ENCODE measurements at places on chromosomes 11 and 22.

GRCh38 chr11:113314389-113315301 is at the start of gene TTC12:
Gene TTC12 (plus strand): TSS chr11:113314583. CDS start chr11:113316258, 1,675 bp downstream.
- DNase-seq, result peak; percentile 91

- DNase-seq, result no peak
Observed at GRCh38 chr22:40727964-40728615, 48.8 kb downstream of the MCHR1 start.

DNA sequence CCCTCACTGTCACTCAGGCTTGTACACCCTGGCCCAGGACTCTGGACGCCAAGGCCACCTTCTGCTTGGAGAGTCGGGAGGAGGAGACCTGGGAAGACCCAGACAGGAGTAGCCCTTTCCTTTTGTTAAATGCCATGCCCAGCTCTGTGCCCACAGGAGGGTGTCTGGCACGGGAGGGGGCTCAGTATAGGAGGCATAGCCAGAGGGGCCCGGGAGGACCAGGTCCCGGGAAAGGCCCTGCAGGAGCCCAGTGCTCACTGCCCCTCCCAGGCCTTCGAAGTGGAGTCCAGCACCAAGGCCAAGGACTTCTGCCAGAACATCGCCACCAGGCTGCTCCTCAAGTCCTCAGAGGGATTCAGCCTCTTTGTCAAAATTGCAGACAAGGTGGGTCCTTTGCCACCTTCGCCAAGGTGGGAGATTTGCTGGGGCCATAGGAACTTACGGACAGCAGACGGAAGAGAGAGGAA is 79.0 kb downstream of the MYO7A start:
- no peak for DNase-seq

GRCh38 chr11:13907678-13908077 is 54.8 kb upstream of the SPON1 start:
- DNase-seq, result no peak

DNA sequence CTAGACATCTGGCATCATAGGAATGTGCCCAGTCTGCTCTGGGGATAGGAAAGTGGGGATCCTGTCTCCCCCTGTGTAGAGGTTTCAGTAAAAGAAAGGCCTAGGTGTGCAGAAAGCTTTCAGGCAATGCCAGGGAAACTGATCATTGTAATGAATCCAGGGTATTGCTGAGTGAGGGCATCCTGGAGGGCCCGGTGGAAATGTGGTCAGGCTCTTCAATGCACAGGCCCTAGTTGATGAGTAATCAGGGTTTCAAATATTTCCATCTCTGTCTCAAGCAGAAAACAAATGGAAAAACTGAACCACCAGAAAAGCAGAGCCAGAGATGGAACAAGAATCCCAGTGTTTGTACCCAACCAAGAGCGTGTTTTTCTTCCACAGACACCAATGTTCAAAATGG is 2.0 kb downstream of the CD3E start:
- DNase-seq, result no peak

DNA sequence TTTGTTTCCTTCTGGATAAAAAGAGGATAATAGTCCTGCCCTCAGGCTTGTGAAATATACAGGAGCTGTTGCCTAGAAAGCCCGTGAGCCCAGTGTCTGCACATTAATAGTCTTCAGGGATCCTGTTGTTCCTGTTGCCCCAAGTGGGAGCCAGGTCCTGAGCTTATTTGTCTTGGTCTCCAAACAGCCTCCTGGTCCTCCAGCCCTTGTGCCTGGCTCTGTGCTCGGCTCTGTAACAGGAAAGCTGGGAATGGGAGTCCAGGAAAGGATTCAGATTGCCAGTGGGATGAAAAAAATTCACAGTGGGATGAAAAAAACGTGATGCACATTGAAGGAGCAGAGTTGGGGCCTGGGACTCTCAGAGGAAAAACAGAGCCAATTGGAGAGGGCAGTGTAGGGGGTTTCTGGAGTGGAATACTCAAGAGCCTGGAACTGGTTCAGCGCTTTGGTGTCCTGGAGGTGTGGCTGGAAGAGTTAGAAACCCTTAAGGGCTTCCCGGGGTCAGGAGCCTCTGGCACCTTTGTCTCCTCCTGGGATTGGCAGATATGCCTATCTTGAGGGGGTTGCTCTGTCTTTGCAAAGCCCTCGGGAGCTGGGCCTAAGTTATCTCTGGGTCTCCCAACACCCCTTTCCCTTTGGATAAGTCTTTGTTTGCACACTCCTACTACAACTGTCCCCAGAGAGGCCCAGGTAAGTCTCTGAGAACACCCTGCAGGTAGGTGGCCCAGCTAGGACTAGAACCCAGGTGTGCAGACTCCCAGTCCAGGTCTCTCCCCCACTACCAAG is 2.3 kb upstream of the INPPL1 start:
- DNase-seq, result no peak

- no peak for DNase-seq
Observed at GRCh38 chr11:132853886-132854285, 678.4 kb downstream of the OPCML start.

DNA sequence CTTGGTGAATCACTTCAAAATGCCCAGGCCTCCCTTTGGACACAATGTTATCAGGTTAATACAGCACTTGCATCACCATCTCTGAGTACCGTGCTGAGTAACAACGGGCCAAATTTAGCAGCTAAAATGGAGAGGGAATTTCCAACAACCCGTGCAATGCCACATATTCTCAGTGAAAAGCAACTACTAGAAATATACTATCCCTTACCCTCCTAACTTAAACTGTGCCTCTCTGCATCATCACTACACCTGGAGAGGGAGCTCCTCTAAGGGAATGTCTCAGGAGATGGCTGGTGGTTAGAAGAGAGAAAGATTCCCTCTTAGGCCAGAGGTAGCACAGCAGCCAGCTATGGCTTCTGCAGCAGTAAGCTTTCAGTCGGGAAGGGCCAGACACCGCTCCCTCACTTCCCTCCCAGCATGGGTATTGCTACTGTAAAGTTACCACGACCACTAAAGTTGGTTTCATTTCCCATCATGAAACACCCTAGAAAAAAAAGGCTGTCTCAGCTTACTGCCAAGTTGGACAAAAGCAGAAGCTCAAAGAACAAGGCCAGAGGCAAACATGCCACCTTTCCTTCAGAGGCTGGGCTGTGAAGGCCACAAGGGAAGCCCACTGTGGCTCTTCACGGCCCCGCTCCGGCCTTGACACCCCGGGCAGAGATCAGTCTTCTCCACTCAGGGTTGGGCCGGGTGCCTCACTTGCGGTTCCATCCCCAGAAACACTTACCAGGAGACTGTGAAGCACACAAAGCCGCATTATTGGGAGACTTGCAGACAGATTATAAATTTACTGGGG is 3.9 kb downstream of the MAML2 start:
- peak; percentile 49 for DNase-seq

DNA sequence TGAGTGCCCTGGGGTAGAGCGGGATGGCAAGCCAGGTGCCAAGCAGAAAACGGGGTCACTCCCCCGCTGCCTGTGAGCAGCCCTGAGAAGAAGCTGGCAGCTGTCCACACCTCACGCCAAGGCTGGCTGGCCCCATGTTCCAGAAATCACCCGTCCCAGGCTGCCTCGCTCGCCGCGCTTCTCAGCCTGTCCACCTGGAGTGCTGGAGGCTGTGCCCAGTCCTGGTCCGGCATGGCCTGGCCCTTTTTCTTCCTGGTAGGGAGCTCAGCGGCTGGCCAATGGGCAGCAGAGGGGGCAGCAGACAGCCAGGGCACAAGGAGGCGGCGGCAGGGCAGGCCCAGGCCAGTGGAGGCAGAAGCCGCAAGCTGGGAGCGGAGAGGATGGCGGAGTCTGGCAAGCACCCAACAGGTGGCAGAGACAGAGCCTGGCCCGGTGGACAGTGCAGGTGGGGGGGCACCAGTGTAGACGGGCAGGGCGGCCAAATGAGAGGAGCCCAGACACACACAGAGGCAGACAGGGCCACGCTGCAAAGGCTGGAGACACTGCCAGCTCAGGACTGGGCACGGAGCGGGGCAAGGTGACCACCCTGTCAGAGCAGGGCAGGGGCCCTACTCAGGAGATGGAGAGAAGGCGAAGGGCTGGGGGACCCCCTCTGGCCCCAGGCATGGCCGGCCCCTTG is 37.2 kb upstream of the TH start:
- DNase-seq, result no peak

- no peak for DNase-seq
Observed at GRCh38 chr11:6681949-6682348, 1.2 kb downstream of the MRPL17 start.

- no peak for DNase-seq
Observed at GRCh38 chr11:87849216-87849615, 326.0 kb downstream of the RAB38 start.

- no peak for DNase-seq
Observed at GRCh38 chr22:29473001-29473400, 7.0 kb upstream of the NEFH start.

DNA sequence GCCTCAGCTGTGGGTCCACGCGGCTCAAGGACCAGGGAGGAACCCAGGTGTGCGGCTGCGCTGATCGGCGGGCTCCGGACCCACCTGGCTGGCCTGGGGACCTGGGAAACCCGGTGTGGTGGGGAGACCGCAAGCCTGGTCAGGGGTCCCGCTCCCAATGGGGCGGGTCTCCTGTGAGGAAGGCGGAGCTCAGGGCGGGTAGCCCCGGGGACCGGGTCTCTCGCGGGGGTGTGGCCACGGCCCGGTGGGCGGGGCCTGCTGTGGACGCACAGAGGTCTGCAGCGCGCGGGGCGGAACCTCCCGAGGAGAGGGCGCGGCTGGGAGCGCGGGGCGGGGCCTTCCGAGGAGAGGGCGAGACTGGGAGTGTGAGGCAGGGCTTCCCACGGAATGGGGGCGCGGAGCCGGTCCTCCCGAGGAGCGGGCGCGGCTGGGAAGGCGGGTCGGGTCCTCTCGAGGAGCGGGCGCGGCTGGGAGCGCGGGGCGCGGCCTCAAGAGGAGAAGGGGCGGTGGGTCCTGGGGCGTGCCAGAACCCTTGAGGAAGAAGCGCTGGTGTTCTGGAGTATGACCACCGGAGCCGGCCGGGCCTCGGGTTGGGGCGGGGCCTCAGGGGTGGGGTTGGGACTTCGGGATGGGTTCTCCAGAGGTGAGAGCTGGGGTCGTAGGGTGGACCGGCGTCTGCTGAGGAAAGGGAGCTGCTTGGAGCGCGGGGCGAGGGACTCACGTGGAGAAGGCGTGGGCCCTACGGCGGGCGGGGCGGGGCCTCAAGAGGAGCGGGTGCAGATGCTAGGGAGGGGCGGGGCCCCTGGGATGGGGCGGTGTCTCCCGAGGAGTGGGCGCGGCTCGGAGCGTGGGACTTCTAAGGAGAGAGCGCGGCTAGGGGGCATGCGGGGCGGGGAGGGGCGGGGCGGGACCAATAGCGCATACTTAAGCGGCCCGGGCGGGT is 20.8 kb downstream of the DGCR6L start:
- DNase-seq, result peak; percentile 86

DNA sequence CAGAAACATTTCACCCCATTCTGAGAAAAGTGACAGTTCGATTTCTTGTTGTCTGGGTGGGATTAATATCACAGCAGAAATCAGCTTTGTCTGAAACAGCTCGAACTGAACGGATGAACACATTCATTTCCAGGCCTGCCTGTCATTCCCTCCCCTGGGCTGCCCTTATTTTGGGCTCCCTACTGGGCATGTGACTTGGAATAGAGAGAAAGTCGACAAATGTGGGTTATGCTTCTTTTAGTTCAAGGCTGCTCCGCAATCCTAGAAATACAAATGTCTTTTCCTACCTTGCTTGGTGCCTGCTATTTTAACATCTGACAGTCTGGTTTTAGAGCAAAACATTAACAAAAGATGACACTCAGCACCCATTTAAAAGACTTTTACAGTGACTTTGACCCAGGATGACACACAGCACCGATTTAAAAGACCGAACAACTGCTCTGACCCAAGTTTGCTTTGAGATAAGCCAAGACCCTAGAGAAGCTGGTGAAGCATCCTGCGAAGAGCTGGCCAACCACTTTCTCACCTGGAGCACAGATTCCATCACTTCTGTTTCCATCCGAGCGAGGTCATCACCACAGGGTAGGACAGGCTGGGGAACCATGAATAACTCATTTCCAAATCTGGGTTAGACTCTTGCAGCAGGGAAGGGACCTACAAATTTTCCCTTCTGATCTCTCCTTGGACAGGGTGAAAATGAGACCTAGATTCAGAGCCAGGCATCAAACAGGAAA is 13.1 kb downstream of the CLMP start:
- no peak for DNase-seq

DNA sequence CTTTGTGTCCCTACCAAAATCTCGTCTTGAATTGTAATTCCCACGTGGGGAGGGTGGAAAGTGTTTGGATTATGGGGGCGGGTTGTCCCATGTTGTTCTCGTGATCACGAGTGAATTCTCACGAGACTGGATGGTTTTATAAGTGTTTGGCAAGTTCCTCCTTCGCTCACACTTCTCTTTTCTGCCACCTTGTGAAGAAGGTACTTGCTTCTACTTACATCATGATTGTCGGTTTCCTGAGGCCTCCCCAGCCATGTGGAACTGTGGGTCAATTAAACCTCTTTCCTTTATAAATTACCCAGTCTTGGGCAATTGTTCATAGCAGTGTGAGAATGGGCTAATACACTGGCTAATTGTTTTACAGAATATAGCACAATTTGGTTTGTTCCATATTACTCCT is 326.3 kb downstream of the GRM5 start:
- DNase-seq, result no peak

GRCh38 chr11:122440811-122441665 is 214.5 kb upstream of the UBASH3B start:
- DNase-seq, result no peak

DNA sequence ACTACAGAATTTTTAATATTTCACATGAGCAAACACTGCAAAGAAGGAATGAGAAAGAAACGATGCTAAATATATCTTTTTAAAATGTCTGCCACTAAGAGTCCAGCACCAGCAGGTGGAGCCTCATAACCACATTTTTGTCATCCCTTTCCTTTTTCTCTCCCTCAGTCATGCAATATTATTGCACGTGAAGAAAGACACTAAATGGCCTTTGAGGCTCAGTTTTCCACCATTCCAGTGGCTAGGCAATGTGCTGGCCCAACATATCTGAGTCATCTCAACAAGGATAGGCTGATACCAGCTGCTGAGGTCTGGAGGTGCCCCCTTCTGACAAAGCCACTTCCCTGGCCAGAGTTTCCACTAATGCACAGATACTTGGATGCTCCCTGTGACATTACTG is 1.8 kb downstream of the ALKBH8 start:
- no peak for DNase-seq

GRCh38 chr11:33984682-33985389 is 66.7 kb upstream of the CAPRIN1 start:
- DNase-seq, result no peak

- DNase-seq, result no peak
Observed at GRCh38 chr11:127275774-127276173, 275.2 kb upstream of the KIRREL3 start.

- no peak for DNase-seq
Observed at GRCh38 chr11:71091506-71092265, 160.7 kb downstream of the SHANK2 start.

DNA sequence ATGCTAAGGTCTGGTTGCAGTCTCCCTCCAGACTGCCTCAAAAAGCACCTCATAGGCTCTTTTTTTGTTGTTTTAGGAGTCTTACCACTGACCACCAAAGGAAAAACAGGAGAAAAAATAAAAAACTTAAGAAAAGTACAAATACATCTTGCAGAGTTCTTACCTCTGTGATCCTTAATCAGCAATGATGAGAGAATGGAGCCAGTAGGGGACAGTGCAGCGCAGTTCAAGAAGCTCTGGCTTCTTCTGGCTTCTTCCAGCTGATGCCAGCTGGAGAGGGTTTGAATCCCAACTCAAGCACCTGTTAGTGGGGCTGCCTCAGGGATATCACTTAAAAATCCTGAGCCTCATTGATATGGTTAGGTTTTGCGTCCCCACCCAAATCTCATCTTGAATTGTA is 223.3 kb upstream of the ISX start:
- no peak for DNase-seq

Measured in stimulated activated CD8-positive, alpha-beta memory T cell treated with anti-CD3 and anti-CD28 coated beads, Interleukin-15, amount 100 ng/mL, for 48 hours (primary cell).